Mammary epithelial cell (primary cell): ENCODE measurements at places on chromosomes 12 and 14.
A peak's percentile ranks its signal among the peaks of the same experiment; 100 is the strongest.

GRCh38 chr12:124684496-124684895 is 117.1 kb upstream of the NCOR2 start:
- no peak for DNase-seq

- DNase-seq = no peak
Observed at GRCh38 chr14:105501504-105502291, 10.7 kb downstream of the TEDC1 start.

- DNase-seq = peak; percentile 65
Observed at GRCh38 chr14:86604561-86604960, 1074.6 kb downstream of the FLRT2 start.

GRCh38 chr12:3003357-3003992 is 44.3 kb downstream of the TEAD4 start:
- no peak for DNase-seq

- DNase-seq = no peak
Observed at GRCh38 chr14:20775901-20776300, 5.2 kb upstream of the RNASE6 start.

DNA sequence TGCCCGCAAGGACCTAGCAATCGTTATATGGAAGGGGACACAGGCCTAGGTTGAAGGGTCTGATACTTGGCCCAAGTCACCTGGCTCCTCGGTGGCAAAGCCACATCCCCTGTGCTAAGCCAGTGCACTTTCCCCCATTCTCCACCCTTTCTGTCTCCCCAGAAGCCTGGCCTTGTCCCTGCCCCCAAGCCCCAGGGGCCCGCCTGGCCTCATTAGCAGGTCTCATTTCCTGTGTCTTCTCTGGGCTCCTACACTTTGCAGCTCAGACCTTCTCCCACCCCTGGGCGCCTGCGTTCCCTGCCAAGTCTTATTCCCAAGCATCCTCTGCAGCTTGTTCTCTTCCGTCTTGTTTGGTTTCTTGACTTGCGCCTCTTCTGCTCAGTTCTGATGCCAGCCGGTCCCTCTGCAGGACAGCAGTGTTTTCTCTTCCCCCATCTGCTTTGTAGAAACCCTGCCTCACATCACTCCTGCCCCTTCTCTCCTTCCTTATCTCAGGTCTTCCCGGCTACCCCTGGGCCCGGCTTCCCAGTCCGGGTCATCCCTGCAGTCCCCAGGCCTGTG is 66.7 kb downstream of the SLC24A4 start:
- no peak for DNase-seq
